ENCODE measurements at places on chromosomes 4 and X.

- DNase-seq = no peak
These were observed 76.5 kb upstream of the BOD1L1 start for GRCh38 chr4:13704035-13704434.

DNA sequence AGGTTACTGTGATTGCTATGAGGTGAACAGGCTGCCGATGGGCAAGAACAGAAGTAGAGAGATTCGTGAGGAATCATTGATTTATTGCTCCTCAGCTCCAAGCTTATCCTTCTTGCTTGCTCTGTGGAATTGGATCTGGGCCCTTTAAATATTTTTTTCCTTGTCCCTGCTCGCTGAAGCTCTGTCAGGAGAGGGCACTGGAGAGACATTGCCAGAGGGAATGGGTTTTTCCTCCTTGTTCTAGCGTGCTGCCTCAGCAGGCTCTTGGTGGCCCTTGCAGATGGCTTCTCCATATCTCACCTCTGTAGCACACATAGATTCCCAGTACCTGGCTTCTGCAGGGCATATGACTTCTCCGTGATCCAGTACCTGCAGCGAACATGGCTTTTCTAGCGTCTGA, 67.4 kb downstream of the CNGA2 start:
- no peak for DNase-seq

DNA sequence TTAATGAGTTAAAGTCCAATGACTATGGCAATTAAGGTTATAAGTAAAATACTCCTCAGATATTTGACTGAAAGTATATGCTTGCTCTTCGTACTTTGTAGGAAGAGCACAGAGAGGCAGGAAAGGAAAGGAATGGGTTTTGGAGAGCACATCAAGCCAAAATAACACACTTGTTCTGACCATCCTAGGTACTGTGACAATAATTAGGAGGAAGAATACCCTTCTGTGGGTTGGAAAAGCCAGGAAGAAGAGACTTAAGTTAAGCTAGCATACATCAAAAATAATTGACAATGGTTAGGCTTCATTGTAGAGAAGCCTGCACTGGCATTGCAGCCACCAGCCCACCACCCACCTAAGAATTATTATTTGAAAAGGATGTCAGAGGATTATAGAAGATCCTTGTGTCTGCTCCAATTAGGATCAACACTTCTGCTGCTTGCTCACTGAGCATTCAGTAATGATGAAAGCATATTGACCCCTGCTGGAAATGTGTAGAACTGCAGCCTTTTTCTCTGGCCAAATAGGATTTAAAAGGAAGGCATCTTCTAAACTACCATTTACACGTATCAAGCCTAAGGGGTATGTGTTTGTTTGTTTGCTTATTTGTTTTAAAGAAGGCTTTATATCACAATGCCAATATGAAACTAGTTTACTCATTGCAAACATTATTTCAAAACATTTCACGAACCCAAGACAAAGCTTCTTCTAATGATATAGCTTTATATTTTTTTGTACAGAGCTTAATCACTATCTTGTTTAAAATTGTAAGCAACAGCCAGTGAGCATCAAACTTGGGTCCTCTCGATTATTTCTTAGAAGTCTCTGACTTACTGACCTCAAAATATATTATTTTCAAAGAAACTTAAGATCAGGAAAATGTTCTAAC, 286.2 kb upstream of the TET2 start:
- DNase-seq = peak; percentile 78

DNA sequence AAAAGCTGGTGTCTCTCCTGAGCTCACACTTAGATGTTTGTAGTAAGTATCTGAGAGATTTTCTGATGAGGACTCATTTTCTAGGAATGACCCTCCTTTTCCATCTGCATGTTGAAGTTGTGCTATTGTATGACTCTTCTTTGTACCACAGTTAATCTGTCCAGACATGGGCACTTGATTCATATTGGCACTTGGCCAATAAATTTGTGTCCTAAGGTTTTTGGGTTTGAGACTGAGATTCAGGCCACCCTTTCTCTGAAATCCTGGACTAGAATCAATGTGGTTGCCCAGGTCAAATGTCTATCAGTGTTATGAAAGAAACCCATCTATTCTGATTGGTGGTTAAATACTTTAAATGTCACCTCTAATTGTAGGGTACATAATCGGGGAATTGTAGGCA, 869.0 kb downstream of the SH3BGRL start:
- no peak for DNase-seq
